ENCODE measurements at places on chromosomes 12 and 14.

- DNase-seq: no peak
Measured at GRCh38 chr14:103121846-103122584, 1.2 kb upstream of the TNFAIP2 start.

GRCh38 chr12:130086248-130086647 lies 76.0 kb upstream of the FZD10 start:
- DNase-seq: no peak

DNA sequence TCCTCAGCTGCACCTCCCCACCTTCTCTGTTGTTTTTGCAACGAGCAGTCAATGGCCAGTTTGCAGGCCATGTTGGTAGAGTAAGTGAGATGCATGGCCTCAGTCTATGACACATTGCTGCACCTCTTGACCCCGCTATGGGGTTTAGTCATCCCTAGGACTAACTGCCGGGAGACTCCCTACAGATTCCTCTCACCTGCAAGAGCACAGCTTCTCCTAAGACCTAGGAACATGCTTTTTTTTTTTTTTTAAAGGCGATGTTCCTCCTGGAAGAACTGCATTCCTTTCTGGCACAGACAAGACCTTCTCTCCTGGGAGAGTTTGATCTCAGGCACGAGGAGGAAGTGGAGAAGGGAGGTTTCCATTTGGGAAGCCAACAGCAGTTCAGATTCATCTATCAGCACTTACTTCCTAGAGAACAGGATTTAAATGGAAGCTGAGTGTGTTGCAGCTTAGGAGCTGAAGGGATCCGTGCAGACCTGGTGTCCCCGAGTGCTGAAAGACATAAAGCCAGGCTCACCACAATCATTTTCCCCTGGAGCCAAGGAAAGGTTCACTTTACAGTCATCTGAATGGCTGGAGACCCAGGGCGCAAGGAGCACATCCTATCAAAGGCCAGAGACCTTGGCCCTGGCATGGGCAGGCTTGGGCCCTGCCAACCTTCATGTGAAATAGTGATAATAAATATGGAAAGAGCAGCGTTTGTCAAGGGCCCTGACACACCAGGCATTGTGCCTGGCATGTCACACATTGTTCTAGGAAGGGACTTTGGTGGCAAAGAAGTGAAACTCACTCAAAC lies 104.1 kb downstream of the LGMN start:
- no peak for DNase-seq

- DNase-seq: no peak
Measured at GRCh38 chr14:105475269-105476096, 862 bp downstream of the CRIP2 start.

DNA sequence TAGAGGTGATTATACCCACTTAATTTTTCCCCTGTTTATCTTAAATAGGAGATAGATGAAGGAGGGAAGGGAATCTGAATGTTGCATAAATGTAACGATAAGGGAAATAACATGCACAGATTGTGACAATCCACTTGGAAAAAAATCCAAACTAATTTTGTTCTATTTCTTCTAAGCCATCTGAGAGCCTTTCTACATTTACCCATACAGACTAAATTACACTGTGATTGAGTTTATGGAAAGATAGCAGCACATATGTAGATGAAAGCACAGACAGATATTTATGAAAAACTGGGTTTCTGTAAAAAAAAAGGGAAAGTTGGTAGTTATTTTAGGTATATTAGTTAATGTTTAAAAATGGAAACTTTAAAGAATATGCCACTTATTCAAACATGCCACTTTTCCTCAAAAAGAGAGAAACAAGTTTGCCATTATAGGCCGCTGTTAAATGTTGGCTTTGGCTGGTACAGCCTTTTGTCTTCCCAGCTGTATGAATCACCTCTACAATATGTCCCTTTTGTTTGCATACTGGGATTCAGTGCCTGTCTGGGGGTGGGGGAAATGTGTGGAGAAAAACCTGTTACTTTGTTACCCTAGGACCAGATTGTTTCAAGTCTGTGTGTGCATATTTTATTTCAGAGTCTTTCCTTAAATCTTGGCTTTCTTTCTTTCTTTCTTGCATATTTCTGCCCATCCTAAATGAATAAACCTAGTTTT lies 470.2 kb upstream of the LMO3 start:
- DNase-seq: no peak

GRCh38 chr12:118271183-118271582 lies 101.5 kb downstream of the TAOK3 start:
- no peak for DNase-seq

- no peak for DNase-seq
Measured at GRCh38 chr14:71478542-71478941, 453.7 kb upstream of the RGS6 start.

- DNase-seq: no peak
Measured at GRCh38 chr12:52148464-52149181, 43.2 kb downstream of the KRT80 start.

DNA sequence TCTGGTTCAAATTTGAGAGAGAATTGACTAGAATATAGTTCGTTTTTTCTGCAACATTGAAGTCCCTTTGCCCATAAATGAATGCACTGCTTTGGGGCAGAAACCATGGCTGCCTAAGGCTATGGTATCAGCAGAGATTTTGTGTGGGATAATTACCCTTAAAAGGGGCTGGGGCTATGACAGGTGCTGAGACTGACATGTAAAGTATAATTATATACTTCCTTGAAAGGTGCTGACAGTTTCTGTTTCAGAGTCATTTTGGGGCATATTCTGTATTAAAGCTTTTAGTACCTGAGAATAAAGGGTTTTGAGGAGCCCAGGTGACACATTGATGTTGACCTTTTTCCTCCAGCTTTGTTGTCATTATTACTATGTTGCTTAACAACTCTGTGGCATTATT lies 150.3 kb upstream of the PTPRQ start:
- DNase-seq: no peak

DNA sequence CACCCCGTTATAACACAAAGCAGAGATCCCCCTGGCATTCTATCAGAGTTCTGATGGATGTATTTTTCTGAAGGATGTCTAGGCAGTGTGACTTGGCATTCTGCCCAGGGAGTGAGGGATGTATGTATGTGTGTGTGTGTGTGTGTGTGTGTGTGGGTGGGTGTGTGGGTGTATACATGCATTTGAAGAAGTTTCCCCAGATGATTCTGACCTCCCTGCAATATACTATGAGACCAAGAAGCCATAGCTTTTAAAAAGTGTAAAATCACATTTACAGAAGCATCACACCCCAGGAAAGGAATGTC lies 59.7 kb upstream of the NAP1L1 start:
- DNase-seq: no peak

- no peak for DNase-seq
Measured at GRCh38 chr12:122087431-122088178, 9.0 kb downstream of the MLXIP start.

- no peak for DNase-seq
Measured at GRCh38 chr14:76311079-76311758, 64.7 kb upstream of the ESRRB start.

- no peak for DNase-seq
Measured at GRCh38 chr14:93520053-93520607, 89.4 kb downstream of the UNC79 start.

- DNase-seq: peak; percentile 22
Measured at GRCh38 chr12:91778938-91779400, 366.7 kb downstream of the BTG1 start.

GRCh38 chr12:31629756-31630732 lies 29.4 kb upstream of the ETFBKMT start:
- DNase-seq: no peak

DNA sequence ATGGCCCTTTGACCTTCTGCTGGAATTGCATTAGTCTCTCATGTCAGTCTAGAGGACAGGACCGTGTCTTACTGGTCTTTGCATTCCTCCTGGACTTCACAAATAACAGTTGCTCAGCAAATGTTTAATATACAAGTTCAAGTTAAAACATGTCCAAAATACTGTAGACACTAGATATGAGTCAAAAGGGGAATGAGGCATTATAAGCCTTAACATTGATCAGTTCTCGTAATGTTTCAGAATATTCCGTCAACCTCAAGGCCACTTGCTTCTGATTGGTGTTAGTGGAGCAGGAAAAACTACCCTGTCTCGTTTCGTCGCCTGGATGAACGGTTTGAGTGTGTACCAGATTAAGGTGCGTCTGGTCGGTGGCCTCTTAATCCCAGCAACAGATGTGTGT lies 59.9 kb downstream of the HSP90AA1 start:
- DNase-seq: no peak

- DNase-seq: no peak
Measured at GRCh38 chr12:67741270-67741669, 92.7 kb downstream of the DYRK2 start.

- DNase-seq: peak; percentile 17
Measured at GRCh38 chr12:104957719-104958000, 430 bp downstream of the SLC41A2 start.

- DNase-seq: no peak
Measured at GRCh38 chr12:12015073-12015685, 55.6 kb upstream of the BCL2L14 start.

DNA sequence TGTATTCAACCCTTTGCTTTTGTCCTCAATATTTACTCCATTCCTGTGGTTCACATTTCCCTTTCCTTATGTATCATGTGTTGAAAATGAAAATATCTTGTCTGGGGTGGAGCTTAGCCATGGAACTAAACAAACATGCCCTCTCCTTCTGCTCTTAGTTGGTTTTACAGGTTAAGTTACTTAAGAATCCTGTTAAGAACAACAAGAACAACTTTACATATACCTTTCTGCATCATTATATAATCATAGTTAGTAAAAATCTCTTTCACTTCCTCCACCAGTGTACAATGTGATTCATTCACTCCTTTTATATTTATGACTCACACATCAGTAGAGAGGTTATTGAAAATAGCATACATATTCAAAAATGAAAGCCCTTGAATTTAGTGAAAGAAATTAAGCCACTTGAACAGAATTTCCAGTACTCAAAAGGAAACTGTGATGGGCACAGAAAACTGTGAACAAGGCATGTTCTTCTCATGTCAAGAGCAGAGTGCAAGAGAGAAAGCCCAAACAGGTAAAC lies 307.7 kb downstream of the CCDC91 start:
- DNase-seq: no peak

DNA sequence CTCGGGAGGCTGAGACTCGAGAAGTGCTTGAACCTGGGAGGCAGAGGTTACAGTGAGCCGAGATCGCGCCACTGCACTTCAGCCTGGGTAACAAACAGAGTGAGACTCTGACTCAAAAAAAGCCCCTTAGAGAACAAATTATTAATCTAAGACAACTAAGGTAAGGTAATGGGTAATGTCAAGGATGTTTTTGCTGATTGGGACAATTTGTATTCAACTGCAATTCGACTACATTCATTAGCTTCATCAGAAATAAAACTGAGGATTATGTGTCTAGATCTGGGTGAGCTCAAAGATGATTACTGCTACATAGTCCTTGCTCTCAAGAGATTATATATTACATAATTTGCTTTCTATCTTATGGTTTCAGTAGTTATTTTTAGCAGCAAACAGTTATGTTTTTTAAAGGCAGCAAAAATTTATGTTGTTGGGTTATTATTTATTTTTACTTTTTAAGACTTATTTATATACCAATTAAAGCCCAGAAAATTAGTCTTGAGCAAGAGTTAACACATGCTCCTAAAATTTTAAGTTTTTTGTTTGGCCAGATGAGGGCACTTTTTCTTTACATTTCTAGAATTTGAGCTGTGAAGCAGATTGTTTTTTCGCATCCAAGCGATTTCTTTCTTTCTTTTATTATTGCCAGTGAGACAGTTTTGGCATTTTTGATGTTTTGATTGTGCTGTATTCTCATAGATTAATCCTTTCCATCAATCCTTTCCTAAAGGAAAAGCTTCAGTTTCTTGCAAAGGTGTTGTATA lies 52.3 kb downstream of the PLEKHA5 start:
- DNase-seq: no peak

GRCh38 chr12:116454950-116455447 lies 104.2 kb upstream of the MAP1LC3B2 start:
- no peak for DNase-seq

DNA sequence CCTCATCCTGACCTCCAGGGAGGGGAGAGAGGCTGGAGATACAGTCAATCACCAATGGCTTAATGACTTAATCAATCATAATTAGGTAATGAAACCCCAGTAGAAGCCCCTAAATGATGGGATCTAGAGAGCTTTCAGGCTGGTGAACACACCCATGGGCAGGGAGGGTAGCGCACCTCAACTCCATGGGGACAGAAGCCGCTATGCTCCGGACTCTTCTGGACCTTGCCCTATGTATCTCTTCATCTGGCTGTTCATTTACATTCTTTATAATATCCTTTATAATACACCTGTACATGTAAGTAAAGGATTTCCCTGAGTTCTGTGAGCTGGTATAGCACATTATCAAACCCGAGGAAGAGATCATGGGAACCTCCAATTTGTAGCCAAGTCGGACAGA lies 205.9 kb downstream of the STXBP6 start:
- DNase-seq: no peak

- no peak for DNase-seq
Measured at GRCh38 chr12:6827437-6827911, 733 bp upstream of the P3H3 start.

DNA sequence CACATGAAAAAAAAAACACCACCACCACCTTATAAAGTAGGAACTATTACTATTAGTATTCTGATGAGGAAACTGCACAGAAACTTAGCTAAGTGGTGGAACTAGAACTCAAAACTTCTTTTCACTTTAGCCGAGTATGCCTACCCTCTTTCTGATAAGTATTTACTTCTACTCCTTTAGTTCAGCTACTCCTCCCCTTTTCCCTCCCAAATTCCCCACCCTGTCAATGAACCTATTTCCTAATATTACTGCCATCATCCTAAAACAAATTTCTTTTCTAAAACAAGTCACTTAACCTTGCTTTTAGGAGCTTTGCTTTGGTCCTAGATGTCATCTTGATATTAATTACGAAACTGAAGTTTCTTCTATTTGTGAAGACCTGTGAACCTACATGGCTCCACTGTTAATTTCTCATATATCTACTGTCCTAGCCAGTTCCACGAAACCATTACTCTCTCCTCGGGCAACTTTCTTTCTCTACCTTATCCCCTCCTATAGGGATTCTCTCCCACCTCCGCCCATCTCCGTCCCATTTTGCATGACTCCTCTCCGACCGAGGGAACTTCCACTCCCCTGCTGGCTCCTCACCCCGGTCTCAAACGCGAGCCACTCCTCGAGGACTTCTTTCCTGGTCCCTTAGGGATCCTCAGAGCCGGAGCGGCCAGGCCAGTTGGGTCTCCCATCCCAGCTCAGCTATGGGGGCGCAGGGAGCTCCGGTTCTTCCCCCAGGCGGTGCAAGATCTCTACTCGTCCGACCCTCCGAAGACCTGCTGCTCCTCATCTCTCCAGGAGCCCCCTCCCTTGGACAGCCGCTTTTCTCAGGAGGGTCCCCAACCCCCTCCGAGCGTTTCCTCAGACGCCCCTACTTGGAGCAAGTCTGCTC lies 1.1 kb downstream of the NUMB start:
- DNase-seq: no peak

DNA sequence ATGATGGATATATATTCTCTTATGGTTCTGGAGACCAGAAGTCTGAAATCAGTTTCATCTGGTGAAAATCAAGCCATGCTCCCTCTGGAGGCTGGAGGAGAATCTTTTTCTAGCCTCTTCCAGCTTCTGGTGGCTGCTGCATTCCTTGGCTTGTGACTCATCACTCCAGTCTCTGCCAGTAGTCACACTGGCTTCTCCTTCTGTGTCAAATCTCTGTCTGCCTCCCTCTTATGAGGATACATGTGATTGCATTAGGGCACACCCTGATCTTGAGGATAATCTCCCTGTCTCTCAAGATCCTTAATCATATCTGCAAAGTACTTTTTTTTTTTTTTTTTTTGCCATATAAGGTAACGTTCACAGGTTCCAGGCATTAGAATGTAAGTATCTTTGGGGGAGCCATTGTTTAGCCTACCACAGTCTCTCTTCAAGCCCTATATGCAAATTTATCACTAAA lies 17.7 kb downstream of the DNAL1 start:
- DNase-seq: no peak

Data from GM19239 (cell line).